ENCODE measurements at places on chromosomes 6 and 20.

DNA sequence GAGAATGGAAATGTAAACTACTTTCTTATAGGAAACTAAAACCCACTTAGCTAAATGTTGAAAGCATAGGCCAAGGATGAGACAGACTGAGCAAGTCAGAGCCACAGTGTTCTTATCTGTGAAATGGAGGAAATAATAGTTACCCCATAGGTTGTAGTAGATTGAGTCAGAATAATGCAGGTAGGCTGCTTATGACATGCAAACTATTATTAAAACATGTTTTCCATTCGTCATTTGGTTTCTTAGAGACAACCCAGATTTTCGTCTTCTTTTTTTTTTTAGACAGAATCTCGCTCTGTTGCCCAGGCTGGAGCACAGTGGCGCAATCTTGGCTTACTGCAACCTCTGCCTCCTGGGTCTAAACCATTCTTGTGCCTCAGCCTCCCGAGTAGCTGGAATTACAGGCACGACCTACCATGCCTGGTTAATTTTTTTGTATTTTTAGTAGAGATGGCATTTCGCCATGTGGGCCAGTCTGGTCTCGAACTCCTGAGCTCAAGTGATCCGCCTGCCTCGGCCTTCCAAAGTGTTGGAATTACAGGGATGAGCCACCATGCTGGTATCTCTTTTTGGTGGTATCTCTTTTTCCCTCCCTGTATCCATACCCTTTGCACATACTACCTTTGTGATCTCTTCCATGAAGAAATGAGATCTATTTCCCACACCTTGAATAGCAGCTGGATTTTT is 196.5 kb upstream of the ZNF217 start:
- DNase-seq, result no peak

- DNase-seq, result peak; percentile 81
These were observed 3.3 kb upstream of the MOG start for GRCh38 chr6:29653452-29654038.

GRCh38 chr6:128487746-128488145 is 32.7 kb downstream of the PTPRK start:
- peak; percentile 88 for DNase-seq

- no peak for DNase-seq
These were observed 32.5 kb upstream of the ASCC3 start for GRCh38 chr6:100913400-100914276.

DNA sequence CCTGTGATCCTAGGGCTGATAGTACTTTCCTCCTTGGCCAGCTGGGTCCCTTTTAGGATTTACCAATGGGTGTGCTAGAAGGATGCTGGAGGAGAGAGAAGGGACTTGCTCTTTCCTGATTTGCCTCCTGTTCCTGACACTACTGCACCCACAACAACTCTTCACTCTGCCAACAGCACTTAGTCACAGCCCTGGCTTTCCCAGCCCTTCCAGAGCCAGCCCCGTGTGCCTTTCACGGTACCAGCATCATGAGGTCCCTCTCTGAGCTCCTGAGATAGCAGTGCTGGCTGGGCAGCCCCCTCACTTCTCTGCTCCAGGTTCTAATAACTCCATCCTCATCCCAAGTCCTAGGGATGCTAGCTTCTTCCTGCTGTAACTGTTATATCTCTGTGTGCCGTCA is 80.9 kb downstream of the DNAH8 start:
- no peak for DNase-seq

DNA sequence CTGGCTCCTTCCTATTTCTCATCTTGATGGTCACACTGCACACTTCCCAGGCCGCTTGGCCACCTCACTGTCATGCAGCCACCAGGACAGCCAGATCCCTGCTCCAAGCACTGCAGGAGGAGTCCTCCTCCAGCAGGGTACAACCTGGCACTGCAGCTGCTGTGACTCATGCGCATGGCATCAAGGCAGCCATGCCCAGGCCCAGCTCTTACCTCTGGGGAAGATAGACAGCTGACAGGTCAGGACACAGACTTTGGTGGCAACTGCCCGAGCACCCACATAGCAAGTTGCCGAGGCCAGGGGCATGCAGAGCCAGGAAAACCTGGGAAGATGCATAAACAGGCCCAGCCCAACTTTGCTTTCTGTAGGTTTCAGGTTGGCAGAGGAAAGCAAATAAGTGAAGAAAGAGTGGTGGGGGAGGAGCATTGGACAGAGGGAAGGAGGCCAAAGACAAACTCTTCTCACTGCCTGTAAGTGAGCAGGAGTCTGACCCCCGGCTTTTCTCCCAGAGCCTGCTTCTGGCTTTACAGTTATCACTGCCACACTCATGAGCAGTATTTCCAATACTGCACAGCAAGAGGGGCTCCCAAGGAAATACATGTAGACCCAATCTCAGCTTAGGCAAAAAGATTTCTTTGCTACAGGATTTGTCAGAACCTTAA is 38.8 kb downstream of the SLC22A3 start:
- DNase-seq, result peak; percentile 94
